Kidney capillary endothelial cell (primary cell): ENCODE measurements at places on chromosomes 7 and 10.

GRCh38 chr10:5895804-5896203 lies 5.8 kb downstream of the FBH1 start:
- no peak for DNase-seq

DNA sequence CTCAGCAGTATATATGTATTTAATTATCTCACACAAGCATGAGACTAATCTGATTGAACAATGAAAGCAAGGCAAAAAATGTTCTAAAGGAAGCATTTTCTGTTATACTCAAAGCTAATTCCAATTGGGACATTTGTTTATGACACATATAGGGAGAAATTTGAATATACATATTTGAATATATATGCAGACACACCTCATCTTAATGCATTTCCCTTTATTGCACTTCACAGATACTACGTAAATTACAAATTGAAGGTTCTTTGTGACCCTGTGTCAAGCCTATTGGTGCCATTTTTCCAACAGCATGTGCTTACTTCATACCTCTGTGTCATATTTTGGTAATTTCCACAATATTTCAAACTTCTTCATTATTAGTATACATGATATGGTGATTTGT lies 132.1 kb upstream of the STEAP1 start:
- DNase-seq, result no peak

- no peak for DNase-seq
Observed at GRCh38 chr10:88659725-88660597, 4.3 kb upstream of the LIPF start.

- DNase-seq, result no peak
Observed at GRCh38 chr10:78415111-78415510, 381.4 kb downstream of the RPS24 start.

DNA sequence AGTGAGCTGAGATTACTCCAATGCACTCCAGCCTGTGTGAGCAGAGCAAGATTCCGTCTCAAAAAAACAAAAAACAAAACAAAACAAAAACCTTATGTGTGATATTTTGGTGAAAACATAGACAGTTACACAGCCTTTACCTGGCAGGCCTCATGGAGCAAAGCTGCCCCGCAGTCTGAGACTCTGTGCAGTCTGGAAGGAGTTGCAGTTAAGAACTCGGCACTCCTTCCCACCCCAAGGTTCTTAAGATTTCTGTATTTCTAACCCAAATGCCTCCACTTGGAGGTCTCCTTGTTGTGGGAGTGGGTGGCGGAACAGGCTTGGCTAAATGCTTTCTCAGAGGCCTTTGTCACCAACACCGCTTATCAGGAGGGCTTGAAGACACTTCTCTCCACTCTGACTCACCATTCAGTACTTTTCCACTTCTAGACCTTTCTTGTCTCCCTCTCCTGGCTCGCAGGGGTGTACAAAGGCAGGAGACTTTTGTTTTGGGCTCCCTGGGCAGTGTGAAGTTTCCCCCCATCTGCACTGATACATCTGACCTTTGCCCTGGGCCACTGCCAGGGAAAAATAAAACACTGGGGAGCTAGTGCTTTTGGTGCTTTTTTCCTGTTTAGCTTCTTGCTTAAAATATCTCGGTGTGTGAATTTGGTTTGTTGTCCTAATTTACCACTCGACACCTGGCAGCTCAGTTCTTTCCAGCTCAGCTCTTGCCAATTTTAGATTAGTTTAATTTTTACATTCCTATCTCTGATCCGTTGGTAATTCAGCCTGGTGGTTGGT lies 51.3 kb upstream of the MAGI2 start:
- DNase-seq, result no peak

DNA sequence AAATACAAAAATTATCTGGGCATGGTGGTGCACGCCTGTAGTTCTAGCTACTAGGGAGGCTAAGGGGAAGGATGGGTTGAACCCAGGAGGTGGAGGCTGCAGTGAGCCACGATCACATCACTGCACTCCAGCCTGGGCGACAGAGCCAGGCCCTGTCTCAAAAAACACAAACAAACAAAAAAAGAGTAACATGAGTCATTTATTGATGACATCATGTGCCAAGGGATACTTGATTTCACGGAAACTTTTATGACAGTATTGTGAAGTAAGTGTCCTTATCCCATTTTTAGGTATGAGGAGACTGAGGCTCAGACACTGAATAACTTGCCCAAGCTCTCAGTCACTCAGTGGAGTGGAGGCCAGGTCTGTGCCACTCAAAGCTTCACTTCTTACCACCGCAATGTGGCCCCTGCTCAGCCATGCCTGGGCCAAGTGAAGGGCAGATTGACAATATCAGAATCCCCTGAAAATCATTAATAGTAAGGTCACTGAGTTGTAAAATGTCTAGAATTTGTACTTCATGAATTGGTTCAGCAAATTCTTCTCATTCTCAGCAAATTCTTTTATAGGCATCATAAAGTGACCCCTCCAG lies 36.5 kb downstream of the EMX2 start:
- DNase-seq, result no peak

GRCh38 chr10:12237265-12238220 lies 41.6 kb downstream of the CDC123 start:
- no peak for DNase-seq

DNA sequence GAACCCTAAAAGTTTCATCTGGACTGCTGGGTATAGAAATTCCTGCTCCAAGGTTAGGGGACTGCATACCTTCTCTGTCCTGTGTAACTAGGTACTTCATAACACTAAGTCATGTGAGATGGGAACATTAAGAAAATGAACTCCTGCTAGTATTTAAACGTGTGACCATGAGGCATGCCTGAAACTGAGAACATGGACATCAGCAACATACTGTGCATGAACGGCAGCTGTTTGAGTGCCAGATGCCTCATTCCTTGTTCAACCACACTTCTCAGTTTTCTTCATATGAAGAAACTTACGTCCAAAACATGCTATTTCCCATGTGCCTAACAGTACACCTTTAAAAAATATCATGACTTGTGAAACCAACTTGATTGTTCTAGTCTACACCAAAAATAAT lies 88.5 kb downstream of the CREM start:
- no peak for DNase-seq

DNA sequence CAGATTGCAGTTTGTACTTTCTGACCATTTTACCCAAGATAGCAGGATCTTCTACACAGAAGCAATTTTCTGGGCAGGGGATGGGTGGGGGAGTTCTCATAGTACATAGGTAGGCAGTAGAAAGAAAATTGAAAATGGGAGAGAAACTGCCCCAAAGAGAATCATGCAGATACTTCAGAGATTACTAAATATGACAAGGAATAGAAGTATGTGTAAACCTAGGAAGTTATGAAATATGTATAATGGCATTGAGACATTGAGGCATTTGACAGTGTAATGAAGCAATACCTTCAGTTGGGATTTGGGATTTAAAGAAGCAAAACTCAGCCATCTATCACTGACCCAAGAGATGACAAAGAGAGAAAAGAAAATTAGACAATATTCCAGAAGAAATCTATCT lies 233.0 kb downstream of the PTN start:
- no peak for DNase-seq

DNA sequence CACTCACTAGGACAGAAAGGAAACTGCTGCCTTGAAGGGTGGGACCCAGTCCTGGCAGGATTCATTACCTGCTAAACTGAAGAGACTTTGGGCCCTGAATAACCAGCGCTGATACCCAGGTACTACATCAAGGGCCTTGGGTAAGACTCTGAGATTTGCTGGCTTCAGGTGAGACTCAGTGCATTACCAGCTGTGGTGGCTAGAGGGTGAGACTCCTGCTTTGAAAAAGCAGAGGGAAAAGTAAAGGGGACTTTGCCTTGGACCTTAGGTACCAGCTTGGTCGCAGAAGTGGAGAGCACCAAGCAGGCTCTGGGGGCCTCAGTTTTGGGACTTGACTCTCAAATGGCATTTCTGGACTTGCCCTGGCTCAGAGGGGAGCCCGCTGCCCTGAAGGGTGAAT lies 673.3 kb downstream of the NXPH1 start:
- DNase-seq, result no peak

DNA sequence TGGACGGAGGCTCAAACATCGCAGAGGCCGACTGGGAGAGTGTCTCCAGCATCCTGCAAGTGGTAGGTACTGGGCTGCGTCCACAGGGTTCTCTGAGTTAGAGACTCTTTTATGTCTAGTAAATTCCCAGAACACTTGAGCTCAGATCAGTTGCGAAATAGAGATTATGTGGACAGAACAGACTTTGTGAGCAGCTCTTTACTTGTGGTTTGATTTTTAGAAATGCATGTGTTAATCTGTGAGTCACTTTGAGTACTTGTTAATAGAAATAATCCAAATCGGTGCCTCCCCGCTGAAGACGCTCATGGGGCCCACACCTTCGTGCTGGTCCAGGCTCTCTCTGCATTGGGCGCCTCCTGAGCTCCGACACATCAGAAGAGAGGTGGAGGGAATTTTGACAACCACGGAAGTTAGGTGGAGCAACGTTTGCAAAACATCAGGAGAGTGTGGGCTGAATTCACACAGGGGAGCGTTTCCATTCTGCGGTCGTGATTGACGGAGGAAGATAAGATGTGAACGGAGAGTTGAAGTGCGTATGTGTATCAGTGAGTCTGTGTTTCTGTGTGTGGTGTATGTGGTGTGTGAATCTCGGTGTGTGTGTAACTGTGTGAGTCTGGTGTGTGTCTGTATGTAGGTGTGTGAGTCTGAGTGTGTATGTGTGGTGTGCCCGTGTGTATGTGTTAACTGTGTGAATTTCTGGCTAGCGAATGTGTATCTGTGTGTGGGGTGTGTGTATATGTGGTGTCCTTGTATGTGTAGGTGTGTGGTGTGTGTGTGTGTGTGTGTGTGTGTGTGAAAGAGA lies 32.1 kb downstream of the PFKP start:
- no peak for DNase-seq

DNA sequence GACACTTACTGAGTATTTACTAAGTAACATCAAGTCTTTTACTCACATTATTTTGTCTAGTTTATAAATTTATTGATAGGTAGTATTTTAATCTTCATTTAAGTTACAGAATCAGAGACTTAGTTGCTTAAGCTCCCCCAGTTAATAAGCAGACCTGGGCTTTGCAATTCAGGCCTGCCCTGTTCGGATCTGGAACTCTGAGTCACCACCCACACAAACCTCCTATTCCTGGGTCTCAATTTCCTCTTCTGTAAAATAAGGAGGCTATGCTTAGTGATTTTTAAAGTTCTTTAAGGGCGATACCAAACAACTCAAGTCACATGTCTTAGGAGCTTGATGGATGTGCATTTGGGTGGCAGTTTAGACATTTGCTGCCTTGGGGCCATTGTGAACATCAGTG lies 3.5 kb upstream of the MGAM start:
- DNase-seq, result no peak

DNA sequence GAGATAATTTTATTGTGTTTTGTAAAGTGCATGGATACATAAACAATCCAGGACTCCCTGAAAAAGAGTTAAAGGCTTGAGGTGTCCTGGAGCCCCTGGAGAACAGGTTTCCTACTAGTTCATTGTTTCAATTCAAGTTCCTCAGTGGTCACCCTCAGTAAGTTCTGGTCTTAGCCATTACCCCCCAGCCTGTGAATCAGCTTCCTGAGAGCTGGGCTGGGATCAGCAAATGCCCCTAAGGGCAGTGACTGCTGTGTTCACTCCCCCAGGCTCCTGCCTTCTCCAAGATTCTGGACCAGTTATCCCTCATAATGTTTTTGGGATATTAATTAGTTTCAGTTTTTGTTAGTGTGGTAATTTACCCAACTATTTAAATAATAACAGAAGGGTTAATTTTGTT lies 151.6 kb upstream of the PRSS58 start:
- DNase-seq, result no peak

DNA sequence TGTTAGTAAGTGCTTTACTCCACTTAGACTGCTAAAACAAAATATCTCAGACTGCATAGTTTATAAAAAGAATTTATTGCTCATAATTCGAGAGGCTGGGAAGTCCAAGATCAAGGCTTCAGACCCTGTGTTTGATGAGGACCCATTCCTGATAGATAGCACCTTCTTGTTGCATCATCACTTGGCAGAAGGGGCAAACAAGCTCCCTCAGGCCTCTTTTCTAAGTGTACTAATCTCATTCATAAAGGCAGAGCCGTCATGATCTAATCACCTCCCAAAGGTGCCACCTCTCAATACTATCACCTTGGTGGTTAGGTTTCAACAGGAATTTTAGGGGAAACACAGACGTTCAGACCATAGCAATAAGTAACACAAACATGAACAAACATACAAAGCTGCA lies 55.4 kb downstream of the CRPPA start:
- no peak for DNase-seq

- DNase-seq, result no peak
Observed at GRCh38 chr10:3056280-3057037, 10.9 kb upstream of the PFKP start.
